ENCODE measurements at places on chromosomes 5 and 9.

GRCh38 chr9:22103685-22104575 lies 94.8 kb upstream of the CDKN2B start:
- DNase-seq: no peak

DNA sequence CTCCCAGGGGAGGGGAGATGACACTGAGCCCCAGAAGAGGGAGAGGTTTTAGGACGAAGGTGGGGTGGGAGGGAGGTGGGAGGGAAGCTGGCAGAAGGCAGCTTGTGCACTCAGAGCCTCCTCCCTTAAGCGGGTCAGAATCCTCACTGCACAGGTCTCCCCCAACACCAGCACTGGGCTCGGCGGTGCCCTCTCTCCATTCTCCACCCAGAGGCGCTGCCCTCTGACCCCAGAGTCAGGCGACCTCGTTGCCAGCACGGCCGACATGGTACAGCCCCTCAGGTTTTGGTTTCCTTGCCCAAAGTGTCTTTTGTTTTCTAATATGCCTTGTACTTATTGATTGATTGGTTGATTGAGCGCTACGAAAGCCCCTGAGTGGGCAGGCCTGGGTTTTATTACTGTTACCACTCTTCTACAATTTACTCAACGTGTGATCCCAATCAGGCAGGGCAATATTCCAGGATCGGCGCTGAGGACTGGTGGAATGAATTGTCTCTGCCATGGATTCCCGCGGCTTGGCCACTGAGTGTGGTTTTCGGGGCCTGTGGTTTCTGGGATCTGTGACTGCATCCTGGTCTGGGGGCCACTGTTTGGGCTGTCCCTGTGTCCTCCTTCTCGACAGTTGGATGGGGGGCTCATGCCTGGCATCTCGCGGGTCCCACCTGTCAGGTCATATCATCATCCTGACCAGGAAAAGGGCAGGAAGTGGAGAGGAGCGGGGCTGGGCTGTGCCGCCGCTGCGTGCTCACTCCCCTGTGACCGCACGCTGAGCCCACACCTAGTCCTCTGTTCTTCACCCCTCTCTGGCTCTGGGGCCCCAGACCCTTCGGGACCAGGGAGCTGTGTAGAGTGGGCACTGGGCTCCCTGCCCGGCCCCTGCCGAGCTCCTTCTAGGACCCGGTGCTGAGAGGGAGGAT lies 9.6 kb upstream of the FCN2 start:
- DNase-seq: no peak

DNA sequence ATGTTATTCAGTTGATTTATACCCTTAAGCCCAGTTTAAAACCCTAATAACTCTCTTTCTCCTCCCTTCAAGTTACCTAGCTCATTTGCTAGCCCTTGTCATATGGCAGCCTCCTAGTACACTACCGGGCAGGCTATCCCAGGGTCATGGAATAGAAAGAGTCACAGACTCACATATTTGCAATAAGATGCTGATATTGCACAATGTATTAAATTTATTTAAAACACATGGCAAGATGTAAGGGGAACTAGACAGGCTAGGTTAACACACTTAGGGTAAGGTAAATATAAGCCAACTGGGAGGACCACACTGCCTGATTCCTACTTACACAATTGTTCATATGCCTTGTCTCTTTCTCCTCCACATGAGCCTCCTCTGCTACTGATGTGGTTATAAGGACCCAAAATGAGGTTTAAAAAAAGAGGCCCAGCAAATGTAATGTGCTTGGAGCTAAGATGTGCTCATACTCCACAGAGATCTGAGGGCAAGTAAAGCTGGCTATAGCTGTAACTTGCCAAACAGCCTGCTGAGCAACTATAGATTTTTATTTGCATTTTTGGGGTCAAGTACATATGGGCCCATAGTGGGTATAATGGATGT lies 130.0 kb downstream of the ENC1 start:
- DNase-seq: no peak

DNA sequence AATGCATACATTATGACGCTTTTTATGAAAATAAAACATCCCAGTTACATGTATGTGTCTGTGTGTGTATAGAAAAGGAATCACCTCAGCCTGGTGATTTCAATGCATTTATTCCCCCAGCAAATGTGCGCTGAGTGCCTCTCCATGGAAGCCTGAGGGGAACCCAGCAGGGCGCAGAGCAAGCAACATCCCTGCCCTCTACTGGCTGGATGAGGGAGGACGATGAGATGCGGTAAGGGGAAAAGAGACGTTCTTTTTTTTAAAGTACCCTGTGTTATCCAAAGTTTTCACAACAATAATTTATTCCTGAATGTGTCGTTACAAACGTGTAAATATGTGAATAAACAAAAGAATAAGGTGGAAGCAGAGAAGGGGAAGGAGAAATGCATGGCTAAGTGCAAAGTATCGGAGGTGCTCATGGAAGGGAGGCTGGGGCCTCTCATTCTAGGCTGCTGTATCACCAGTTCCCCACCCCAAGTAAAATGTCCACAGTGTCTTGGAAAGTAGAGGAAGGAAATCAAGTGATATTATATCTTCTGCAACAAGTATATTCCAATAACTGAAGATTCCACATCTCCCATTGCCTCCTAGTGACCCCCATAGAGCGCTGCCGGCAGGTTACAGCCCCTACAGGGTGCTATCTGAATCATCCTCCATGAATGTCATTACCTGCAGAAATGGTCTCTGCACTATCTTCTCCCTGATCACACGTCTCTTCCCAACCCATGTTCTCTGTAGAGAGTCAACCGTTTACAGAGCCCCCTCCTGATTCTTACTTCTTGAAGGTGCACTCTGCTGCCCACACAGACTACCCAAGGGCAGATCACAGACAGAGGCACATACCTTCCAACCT lies 13.0 kb upstream of the ABLIM3 start:
- no peak for DNase-seq

DNA sequence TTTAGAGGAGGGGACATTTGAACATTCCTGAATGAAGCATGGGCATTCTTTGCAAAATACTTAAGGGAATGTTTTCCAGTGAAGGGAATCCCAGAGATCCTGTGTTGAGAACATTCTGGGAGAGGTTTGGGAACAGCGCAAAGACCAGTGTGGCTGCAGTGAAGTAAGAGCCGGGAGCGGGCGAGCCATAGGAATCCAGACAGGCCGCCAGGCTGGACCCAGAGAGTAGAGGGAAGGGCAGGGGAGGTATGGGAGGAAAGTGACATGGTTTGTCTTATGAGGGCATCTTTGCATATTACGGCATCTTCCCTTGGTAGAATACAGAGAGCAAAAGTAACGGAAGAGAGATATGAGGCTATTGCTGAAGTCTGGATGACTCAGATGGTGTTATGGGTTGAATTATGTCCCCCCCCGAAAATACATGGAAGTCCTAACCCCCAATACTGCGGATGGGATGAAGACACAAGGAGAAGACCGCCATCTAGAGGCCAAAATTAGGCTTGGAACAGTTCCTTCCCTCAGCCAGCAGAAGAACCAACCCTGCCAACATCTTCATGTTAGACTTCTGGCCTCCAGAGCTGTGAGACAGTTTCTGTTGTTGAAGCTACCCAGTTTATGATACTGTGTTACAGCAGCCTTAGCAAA lies 268.2 kb downstream of the MAST4 start:
- DNase-seq: peak; percentile 53

GRCh38 chr9:136239983-136240330 lies 5.7 kb downstream of the QSOX2 start:
- DNase-seq: no peak

- no peak for DNase-seq
Measured at GRCh38 chr5:134708301-134708700, 30.0 kb upstream of the CAMLG start.

GRCh38 chr9:96256800-96257199 lies 45.2 kb downstream of the HSD17B3 start:
- no peak for DNase-seq

- peak; percentile 95 for DNase-seq
Measured at GRCh38 chr5:90474235-90475107, at the start of the genes MBLAC2 and POLR3G. MBLAC2 (minus strand) TSS chr5:90474771; CDS start chr5:90474292, 479 bp downstream. POLR3G (plus strand) TSS chr5:90474864; CDS start chr5:90485568, 10,704 bp downstream.

DNA sequence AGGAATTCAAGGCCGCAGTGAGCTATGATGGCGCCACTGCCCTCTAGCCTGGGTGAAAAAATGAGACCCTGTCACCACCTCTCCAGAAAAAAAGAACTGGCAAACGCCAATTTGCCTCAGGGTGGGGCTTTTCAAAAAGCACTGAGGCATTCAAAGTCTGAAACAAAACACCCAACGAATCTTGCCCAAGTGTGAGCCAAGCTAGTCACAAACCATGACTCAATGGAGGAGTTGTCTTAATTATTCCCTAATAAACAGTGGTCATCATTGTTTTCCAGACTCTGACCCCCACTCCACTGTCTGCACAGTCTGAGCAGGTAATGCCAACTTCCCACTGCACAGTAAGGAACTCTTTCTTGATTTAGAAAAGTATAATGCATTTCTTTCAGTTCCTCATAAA lies 16.8 kb downstream of the FRMD3 start:
- DNase-seq: no peak

DNA sequence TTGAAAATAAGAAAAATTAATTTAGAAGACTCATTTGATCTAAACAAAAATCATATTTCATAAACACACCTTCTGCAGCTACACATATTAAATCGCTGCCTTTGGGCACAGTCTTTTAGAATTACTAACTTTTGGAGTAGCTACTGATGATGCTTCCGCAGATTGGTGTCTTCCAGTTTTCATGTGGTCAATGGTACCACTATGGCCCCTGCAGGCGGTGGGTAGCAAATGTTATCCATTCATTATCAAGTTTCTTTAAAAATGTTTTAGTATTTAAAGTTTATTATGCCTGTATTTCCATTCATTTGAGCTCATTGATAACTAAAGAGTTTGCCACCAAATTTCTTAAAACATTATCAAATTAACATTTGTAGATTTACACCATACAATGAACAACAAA lies 122.9 kb upstream of the GRAMD2B start:
- no peak for DNase-seq

DNA sequence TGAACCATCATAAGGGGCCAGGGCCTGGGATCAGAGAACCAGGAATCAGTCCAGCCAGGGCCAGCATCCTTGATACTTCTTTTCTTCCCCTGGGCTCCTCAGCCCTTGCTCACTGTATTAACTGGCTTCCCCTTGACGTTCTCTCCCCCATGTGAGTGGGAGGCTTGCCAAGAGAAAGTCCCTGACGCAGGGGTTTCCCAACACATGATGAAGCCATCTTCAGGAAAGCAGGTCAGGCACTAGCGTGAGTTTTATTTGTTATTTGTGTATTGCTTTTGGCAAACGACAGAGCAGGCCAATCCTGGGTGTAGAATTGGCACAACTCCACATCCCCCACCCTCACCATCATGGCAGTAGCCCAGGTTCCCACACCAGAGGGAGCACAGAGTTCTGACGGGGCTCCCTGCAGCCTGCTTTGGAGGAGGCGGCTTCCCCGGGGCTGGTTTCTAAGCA lies 165.5 kb upstream of the NFIL3 start:
- no peak for DNase-seq

GRCh38 chr5:179118338-179118737 lies 58.2 kb downstream of the ZNF354C start:
- DNase-seq: no peak

- no peak for DNase-seq
Measured at GRCh38 chr5:23289162-23289561, 218.2 kb upstream of the PRDM9 start.

GRCh38 chr5:129125819-129126218 lies 31.3 kb downstream of the ISOC1 start:
- DNase-seq: peak; percentile 9

- DNase-seq: no peak
Measured at GRCh38 chr9:134928436-134929192, 10.9 kb upstream of the FCN1 start.

DNA sequence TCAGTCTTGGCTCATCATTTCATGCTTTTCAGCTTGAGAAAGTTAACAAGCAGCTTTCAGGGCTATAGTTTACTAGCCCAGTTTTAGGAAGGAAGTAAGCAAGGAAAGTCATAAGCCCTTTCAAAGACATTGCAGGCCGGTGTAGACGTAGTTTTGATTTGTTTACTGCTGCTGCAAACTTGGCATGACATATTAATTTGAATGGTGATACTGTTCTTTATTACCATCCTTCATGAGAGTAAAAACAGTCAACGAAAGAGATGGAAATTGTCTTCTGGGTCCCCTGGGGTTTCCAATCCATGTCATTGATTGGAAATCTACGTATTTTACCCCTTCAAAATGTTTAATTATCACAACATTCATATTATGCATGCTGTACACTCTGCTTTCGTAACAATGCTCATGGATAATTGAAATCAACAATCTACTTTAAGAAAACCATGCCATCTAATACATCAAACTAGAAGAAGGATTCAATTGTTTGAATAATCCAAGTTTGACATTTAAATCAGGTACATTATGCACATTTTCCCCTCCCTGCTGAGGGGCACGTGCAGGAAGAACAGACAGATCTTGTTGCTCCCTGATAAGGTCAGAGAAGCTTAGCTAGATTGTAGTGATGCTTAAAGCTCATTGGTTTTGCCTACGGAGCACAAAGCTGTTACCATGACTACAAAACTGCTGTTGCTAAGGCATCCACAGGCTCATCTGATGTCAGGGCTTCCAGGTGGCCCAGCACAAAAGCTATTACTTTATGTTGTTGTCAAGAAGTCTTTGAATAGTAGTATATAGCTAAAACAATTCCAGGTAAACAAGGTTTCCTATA lies 139.9 kb upstream of the PRLR start:
- no peak for DNase-seq

DNA sequence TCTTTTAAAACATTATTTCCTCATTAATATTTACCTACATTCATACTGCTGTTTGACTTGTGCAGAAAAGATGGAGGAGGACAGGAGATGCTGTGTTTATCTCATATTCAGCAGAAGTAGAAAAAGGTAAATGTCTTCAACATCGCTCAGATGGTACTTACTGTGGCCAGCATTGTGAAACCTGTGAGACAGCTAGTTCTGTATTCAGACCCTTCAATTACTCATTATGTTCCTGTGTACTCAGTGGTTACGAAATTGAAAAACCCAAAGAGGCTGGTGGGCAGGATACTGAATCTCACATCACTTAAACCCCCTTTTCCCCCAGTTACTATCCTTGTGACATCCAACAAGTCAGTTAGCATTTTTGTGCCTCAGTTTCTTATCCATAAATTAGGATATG lies 216.0 kb downstream of the KDM4C start:
- DNase-seq: no peak

- DNase-seq: no peak
Measured at GRCh38 chr9:108755979-108756378, 99.8 kb downstream of the ACTL7B start.

DNA sequence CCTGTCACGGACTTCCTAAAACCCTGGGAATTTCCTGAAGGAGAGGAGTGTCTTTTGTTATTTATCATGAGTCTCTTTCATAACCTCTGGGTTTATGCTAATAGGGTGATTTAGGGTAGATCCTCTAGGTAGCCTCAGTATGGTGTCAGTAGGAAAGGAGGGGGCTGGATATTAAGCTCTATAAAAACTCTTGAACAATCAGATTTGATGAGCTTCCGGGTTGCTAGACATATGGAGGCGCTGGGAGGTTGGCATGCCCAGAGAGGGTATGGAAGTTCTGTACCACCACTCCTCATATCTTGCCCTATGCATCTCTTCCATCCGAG lies 15.6 kb upstream of the PTBP3 start:
- no peak for DNase-seq

DNA sequence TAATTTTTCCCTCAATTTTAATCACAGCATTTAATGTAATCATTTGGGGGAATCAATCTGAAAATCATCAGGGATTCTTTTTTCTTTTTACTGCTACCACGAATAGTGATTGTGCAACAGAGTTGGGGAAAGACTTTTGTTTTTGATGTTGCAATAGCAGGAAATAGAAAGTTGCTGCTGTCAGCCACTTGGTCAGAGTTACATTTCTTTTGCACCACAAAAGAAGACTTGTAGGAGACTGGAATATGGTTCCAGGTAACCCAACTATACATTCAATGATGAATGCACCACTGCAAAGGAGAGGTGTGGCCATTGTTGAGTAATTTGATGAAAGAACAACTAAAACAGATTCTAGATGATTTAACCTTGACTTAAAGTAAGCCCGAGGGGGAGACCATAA lies 46.3 kb upstream of the PALM2AKAP2 start:
- no peak for DNase-seq
